Lung (tissue), 17 donors: ENCODE measurements at places on chromosomes 1 and 21. TPM values are rescaled to one million over a fixed set of nuclear protein-coding genes. Genes with fewer than 3 reads are reported as not detected.

The S100A9 gene
- polyA plus RNA-seq, result 550 TPM

DNA sequence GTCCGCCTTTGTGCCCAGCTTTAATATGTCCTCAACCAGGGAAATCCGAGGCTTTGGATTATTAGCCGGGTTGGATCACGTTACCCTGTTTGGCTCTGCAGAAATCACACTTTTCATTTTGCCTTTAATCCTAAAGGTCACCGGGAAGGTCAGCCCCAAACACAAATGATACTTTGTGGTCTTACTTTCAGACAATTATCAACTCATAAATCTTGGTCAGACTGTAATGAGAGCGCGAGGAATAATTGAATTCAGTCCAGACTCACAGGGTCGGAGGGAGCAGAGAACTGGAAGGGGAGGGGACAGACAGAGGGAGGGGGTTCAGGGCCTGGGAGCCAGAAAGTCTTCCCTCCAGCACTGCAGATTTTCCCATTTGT, 91.7 kb upstream of the NFIA start:
- DNase-seq, result peak; percentile 81

GRCh38 chr1:232557096-232557495, 72.8 kb downstream of the SIPA1L2 start:
- no peak for DNase-seq

DNA sequence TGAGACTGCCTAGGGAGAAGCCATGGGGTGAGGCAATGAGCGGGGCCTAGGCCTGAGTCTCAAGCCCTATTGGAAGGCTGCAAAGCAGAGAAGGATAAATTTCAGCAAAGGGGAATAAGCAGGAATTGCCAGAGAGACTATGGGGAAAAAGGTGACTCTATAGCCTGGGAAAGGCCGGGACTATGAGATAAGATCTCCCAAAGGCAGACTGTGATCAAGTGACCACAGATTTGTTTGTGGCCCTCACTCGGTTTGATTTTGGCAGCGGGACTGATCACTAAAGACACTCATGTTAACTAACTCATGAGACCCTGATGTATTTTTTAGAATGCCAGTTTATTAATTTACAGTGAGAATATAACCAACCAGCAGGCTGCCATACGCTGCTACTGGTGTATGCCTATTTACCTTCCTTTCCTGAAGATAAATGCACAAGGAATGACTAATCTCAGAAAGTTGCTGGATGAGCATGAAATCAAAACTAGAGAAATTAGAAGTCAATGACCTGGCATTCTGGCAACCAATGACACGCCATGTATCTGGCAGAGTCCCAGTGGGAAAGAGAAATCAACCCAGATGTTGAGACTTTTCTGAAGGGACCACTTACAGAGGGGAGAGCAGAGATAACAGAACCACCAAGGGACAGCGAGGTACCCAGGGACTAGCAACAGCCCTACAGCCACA, 4.3 kb downstream of the HSF2BP start:
- no peak for DNase-seq

DNA sequence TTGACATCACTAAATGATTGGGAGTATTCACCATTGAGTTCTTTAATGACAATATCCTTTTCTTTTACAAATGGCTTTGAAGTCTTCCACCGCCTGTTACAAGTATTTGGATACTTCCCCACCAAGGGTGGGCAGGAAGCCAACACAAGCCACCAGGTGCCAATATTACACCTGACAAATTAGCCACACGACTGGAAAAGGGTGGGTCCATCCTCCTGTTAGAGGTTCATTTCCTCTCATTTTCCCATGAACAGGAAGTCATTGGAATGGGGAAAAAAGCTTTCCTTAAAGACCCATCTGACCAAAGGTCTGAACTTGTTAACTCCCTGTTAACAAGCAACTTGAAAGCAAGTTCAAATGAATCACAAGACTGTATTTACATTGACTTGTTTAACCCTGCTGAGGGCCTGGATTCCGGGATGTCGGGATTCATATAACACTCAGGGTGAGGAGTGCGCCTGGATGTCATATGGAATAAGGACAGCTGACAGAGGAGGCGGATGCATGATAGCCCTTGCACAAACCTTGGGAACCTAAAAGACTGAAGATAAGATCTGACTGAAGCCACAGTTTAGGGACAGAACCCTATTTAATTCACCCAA, 40.5 kb upstream of the PROX1 start:
- no peak for DNase-seq

DNA sequence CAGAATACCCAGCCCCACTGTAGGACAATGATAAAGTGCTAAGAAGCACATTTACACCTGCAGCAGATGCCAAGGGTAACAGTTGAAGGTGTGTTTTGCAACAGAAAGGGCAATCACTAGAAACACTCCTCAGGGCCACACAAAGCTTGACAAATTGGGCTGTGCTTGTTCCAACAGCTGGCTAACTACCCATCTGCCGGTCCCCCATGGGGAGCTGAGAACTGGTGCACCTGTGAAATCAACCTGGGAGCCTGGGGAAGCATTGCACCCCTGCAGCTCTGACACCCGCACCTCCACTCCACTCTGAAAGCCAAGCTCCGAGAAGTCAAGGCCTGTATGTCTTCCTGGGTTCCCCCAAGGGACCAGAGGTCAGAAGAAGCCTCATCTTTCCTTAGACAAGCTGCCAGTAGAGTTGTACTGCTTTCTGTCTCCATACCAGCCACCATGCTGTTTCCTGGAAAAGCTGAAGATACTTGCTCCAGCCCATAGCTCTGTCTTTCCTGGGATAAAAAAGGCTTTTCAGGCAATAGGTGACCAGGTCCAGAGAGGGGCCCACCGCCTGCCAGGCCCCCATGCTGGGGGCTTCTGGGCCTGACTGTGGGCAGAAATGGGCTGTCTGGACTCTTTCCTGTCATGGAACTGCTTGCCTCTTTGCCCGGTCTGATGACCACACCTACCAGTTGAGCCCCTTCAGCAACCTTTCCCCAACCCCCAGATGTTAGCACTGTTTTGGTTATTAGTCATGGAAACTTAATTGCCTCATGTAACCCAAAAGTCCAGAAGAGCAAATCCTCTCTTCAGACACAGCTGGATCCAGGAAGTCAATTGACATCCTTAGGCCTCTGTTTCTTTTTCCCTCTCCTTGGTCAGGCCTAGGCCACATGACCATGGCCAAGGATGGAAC, 93.6 kb downstream of the KIF14 start:
- no peak for DNase-seq
